NCI-H460 (cell line): ENCODE measurements at places on chromosomes 12 and 14.

DNA sequence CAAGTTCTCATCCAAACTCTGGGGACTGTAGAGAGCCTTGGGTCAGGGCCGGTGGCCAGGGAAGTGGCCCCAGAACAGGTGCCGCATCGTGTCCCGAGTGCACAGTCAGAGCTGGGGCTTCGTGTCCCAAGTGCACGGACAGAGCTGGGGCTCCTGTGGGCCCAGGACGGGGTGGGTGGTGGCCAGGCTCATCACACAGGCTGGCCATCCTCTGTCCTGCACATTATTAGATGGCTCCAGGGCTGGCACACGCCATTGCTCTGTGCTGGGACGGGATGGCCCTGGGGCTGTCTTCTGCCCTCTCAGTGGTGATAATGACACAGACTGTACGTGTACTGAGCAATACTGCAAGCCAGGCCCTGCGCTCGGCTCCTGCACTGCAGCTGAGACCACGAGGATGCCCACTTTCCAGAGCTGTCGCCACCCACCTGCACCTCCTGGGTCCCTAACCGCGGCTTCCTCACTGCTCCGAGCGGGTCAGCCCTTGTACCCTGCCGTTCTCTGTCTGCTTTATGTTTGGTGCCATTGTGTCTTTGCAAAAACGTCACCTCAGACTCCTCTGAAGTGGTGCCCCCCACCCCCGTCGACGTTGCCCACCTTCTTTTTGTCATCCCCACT, 1.9 kb downstream of the FBRSL1 start:
- no peak for DNase-seq

DNA sequence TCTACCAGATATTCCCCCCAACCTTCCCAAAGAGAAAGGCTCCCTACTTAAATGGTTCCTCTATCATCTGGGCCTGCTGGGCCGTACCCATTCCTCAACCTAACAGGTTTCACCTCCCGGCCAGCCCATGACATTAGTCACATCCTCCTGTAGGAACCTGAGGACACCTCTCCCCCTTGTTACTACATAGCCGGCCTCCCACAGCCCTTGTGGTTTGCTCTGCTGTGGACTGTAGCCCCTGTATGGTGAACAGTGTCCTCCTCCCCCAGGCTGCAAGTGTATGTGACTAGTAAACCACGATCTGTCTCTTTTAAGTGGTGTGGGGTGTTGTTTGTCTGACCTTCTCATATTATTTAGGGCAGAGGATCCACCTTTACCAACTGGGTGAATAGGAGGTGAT, 371.7 kb downstream of the RGS6 start:
- no peak for DNase-seq

GRCh38 chr12:80509781-80510556, 65.9 kb downstream of the PTPRQ start:
- peak; percentile 46 for DNase-seq

DNA sequence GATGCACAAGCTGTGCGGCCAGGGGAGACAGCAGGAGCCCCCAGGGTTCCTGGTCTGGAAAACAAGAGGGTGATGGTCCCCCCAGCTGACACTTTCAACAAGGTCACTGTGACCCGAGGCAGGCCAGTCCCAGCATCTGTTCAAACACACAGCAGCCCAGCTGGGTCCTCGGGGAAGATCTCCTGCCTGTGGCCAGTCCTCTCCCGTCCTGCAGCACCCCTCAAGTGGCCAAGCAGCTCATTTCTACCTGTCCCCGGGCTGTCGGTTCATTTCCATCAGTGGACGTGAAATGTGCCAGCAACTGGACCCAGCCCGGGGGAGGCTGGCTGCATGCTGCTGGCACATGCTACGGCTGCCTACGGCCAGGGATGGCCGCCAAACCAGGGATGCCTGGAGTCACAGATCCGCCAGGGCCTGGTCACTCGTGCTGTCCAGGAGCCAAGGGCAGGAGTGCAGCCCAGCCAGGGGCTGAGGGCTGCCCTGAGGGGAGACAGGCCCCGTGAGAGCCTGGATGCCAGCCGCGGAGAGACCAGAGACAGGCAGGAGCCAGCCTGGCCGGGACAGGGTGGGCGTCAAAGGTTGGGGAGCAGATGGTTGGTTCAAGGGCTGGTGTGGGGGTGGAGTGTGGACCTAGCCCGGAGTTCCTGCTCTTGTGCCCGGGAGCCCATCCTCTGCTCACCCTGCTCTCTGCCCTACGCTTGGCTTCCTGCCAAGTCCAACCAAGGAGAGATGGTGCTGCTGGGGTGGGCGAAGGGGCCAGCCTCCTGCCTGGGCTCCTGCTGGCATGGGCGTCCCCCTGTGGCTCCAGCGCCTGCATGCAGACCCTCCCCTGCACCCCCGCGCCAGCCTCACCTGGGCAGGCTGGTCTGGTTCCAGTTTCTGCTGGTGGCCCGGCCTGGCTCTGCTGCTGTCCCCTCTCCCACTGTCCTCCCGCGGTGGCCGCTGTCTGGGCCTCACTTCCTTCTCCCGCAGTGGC, 143.8 kb downstream of the ADGRD1 start:
- DNase-seq, result no peak

- DNase-seq, result no peak
Measured at GRCh38 chr14:79134361-79134760, 964.2 kb downstream of the NRXN3 start.

DNA sequence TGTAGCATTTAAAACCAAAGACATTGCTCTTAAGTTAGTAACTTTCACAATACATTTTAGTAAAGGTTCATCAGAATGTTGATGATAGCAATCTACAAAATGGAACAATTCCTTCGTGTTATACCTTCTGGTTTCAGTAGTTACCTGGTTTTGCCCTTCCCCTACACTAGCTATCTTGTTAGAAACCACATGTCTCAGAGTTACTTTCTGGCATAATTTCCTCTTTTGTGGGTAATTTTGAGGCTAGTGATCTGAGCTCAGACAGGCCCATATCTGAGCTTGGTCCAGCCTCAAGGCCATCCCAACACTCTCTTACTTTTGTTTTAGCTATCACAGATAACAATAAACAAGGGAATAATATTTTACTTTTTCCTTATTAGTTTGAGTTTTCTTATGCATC, 196.9 kb downstream of the KITLG start:
- DNase-seq, result no peak

DNA sequence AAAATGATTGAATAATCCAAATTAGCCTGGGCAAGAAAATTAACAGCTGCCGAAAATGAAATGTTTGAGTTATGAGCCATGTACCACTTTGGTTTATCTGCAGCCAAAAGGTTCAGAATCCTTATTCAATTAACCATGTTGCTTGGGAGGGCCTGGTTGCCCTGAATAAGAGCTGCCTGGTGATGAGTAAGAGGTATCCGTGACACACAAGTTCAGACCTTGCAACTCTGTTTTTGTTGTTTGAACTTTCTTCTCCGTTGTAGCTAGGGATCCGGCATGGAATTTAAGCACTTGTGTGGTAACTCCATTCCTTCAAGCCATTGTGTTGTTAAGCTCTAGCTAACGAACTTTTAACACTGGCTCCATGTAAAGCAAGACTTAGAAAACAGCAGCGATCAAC, 35.7 kb downstream of the FOXA1 start:
- no peak for DNase-seq

DNA sequence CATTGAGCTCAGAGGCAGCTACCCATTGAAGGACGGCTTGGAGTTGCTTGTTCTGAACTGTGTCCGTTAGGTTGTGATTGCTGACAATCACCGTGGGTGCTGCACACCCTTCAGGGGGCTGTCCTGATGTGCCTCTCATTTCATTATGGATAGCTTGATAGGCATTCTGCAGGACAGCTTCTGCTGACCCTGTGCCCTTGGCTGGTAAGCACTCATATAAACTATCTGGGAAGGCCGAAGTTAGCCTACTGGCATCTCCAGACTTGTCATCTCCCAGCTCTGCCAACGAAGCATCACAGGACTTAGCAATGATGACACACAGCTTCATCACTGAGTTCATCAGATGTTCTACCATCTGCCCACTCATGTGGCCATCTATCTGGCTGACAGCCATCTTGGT, 22.3 kb downstream of the AKAP3 start:
- DNase-seq, result no peak

DNA sequence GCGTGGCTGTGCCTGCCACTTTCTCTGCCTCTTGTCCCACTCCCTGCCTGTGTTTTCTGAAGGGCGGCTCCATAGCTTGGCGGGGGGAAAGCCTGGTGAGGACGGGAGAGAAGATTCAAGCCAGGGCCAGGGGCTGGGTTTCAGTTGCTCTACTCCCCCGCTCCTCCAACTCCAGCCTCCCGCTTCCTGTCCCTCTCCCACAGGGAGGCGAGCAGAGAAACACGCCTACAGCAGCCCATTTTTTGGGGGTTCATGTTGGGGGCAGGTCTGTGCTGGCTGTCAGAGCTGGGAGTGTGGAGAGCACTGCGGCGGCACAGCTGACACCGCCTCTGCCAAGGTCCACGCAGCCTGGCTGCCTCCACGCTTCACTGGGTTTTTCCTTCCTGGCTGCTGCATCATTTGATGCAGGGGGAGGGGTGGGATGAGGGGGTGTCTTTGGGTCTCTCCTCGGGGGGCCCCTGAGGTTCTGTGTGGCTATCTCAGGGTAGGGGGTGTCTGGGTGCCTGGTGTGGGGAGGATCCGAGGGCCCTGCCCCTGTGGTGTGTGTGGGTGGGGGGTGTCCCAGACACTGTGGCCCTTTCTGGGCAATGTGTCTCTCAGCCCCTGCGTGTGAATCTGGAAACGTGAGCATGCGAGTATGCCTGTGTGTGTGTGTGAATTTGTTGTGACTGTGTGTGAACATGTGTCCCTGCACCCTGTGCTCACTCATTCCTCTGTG, 10.7 kb upstream of the KRT80 start:
- no peak for DNase-seq

GRCh38 chr14:100076606-100077005, 11.4 kb downstream of the EVL start:
- DNase-seq, result no peak

DNA sequence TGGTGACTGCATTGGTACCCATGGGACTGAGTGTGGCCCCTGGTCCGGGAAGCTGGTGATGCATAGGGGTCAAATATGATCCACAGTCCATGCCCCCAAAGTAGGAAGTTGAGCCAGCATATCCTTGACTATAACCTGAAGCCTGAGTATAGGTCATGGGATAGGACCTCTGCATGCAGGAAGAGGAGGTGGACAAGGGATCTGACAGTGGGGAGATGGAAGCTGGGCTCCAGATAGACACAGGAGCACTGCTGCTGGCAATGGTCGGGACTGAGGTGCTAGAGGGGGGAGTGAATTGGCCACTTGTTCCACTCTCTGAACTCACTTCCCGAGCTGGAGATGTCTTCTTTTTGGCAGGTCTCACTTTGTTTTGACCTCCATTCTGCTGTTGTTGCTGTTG, 8.4 kb downstream of the OTX2 start:
- DNase-seq, result no peak

- DNase-seq, result no peak
Measured at GRCh38 chr12:1305063-1305434, 289.3 kb downstream of the FBXL14 start.

DNA sequence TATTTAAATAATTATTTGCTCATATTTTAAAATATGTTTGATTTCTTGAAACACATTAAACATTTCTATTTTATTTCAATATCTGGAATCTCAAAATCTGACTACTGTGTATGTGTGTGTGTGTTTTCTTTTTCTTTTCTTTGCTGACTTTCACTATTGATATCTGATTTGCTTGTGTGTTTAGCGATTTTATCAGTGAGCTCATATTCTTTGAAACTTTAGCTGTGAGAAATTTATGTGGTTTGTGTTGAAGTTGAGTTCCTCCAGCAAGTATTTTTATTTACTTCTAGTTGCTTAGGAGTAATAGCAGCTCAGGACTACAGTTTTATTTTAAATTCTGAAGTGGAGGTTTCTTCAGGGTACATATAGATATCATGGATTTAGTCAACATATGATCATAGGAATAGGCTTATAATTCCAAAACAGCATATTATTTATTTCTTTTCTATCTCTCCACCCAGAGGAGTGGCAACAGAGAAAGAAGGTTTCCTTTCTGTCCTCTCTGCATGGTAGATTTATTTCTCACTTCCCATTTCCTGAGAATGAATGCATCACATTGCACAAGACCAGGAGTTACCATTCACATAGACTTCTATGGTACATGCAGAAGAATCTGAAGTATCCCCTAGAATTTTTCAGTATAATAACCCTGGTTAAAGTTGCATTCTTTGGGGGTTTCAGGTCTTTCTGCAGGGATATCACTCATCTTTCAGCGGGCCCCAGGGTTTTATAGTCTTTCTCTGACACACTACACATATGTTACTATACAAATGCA, 60.5 kb downstream of the PTPRQ start:
- no peak for DNase-seq

- DNase-seq, result no peak
Measured at GRCh38 chr14:76502638-76503037, 126.7 kb downstream of the ESRRB start.

DNA sequence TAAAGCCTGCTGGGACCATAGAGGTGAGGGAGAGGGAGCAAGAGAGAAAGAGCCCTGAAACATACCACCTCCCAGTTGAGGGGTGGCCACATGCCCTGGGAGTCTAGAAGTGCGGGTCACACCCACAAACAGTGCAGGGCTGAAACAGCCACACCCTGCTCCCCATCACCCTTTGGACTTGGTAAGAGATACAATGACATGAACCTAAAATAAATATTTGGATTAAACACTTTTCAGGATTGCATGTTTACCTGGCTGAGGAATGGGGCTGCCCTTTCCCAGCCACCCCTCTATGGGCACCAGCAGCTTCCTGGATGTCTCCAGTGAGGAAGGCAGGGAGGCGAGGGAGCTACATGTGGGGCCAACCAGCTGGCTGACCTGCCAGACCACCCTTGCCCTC, 39.0 kb upstream of the TC2N start:
- DNase-seq, result no peak

GRCh38 chr12:81284137-81284536, 206.3 kb downstream of the ACSS3 start:
- DNase-seq, result peak; percentile 8

DNA sequence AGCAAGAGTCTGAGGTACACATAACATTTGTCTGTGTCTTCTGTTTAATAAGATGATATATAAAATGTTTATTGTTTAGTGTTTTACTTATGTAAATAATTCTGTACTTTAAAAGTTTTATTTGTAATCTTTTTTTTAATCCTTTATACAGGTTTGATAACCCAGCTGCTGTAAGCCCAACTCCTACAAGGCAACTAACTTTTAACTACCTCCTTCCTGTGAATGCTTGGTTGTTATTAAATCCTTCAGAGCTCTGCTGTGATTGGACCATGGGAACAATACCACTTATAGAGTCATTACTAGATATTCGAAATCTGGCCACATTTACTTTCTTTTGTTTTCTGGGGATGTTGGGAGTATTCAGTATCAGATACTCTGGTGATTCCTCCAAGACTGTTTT, 24.1 kb downstream of the TMTC3 start:
- DNase-seq, result no peak

DNA sequence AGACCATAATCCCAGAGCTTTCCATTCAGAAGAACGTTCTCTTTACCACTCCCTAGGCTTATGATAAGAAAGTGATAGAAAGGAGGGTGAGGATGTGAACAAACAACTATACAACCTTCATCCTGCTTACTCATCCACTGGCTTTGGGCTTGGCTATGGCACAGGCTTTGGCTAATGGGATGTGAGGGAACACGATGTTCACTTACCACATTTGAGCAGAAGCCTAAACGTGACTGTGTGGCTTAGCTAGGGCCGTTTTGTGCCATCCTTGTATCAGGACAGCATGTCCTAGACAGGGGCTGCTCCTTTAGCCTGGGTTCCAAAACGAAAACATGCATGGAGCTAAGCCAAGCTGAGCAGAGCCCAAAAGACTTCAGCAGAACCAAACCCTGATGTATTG, 118.6 kb upstream of the CCDC175 start:
- no peak for DNase-seq
